ENCODE measurements at places on chromosomes 5 and 9.

GRCh38 chr5:135456238-135457099, 4.3 kb upstream of the TIFAB start:
- DNase-seq, result no peak

DNA sequence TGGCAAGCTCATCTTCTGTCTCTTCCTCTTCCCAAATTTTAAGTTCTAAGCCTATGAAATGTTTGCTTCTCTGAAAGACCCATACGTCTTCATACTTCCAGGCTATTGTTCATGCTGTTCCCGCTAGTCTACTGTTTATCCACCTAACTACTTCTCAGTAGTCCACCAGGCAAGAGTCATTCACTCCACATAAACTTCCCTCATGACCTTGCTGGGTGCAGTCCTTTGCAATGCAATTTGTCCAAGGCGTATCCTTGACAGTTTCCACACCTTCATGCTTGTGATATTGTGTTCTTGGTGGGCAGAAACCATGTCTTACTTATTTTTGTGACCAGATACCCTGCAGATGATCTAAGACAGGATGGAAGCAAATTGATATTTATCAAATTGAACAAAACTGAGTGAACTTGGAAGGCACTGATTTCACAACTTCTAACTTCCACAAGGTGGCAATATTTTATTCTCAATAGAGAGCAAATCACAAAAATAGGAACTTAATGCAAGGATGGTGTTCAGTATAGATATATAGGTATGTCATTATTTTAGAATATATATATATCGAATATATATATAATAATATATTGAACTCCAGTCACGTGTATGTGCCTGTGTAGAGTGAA, 30.3 kb downstream of the TYRP1 start:
- DNase-seq, result no peak

- no peak for DNase-seq
Measured at GRCh38 chr5:30849931-30850710, 343.4 kb upstream of the CDH6 start.

GRCh38 chr5:159632866-159633265, 283.4 kb upstream of the ADRA1B start:
- DNase-seq, result no peak

- no peak for DNase-seq
Measured at GRCh38 chr9:134366223-134367031, 40.2 kb downstream of the RXRA start.

- no peak for DNase-seq
Measured at GRCh38 chr5:142221091-142221860, 103.5 kb downstream of the SPRY4 start.

GRCh38 chr9:695252-695651, 146.2 kb upstream of the DMRT1 start:
- no peak for DNase-seq

GRCh38 chr9:80376180-80376579, 804.4 kb downstream of the TLE4 start:
- DNase-seq, result no peak

Measured in ELF-1 (cell line).